Mesenchymal stem cell (in vitro differentiated cells and primary cell): ENCODE measurements at places on chromosomes 6 and 20.
A peak's percentile ranks its signal among the peaks of the same experiment; 100 is the strongest.

GRCh38 chr6:37570482-37571133 lies 70.9 kb upstream of the CCDC167 start:
- peaks cover 8% of the 10 kb centered on the region for H3K4me1 ChIP-seq
- H3K27me3 ChIP-seq = peaks cover 60% of the 10 kb centered on the region
- no peak for DNase-seq
- no peaks in the 10 kb centered on the region for H3K36me3 ChIP-seq
- H3K27ac ChIP-seq = no peak overlapping the region

DNA sequence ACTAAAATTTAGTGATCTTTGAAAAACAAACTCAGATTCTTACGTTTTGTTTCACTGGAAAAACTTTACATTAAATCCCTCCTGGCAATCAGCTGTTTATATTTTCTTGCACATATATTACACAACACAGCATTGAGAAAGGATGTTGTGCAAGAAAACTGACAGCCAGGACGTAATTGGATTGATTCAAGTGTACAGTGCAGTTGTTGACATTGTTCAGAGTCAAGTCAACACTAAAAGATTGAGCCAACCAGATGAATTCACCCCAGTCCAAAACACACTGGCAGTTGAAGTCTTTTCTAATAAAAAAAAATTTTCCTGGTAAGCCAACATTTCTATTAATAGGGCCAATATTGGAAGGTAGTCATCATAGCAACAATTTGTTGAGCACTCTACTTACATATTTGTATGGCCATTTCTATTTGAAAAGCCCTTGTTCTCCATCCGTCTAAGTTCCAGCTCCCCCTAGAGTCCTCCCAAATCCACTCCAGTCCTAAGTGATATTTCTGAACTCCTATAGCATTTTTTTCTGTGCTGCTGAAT lies 20.9 kb upstream of the VNN1 start:
- no peaks in the 10 kb centered on the region for H3K36me3 ChIP-seq
- H3K27ac ChIP-seq = no peak overlapping the region
- peak; percentile 93 for DNase-seq
- H3K4me1 ChIP-seq = no peaks in the 10 kb centered on the region
- no peaks in the 10 kb centered on the region for H3K27me3 ChIP-seq

DNA sequence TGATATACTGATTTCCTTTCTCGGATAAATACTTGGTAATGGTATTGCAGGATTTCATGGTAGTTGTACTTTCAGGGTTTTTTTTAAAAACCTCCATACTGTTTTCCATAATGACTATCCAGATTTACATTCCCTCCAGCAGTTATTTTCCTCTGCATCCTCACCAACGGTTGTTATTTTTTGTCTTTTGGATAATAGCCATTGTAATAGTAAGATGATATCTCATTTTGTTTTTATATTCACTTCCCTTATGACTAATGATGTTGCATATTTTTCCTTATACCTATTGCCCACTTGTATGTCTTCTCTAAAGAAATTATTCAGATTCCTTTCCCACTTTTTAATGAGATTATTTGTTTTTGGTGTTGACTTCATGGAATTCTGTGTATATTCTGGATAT lies 231.0 kb downstream of the MEI4 start:
- no peaks in the 10 kb centered on the region for H3K4me1 ChIP-seq
- H3K27me3 ChIP-seq = no peaks in the 10 kb centered on the region
- DNase-seq = no peak
- no peaks in the 10 kb centered on the region for H3K36me3 ChIP-seq

- H3K36me3 ChIP-seq = no peaks in the 10 kb centered on the region
- H3K27ac ChIP-seq = no peak overlapping the region
- DNase-seq = no peak
- H3K27me3 ChIP-seq = no peaks in the 10 kb centered on the region
These were observed 930.2 kb downstream of the TFAP2A start for GRCh38 chr6:9484686-9485085.

DNA sequence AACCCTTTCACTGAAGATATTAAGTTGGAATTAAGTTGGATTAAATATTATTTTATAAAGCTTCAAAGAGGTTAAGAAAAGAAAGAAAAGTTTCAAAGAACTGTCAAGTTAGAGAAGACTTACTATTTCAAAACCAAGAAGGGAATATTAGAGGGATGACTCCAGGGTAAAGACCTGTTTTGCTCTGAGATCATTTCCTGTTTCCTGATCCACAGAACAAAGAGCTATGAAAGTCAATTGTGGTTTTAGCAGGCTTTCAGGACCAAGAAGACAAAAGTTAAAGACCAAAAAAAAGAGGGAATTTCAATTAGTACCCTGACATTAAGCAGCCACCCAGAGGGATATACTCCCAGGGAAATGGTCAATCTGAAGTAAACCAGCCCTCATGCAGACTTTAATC lies 19.4 kb downstream of the ESF1 start:
- no peak for DNase-seq
- H3K36me3 ChIP-seq = peaks cover 18% of the 10 kb centered on the region
- H3K4me3 ChIP-seq = no peak overlapping the region
- H3K27ac ChIP-seq = no peak overlapping the region

DNA sequence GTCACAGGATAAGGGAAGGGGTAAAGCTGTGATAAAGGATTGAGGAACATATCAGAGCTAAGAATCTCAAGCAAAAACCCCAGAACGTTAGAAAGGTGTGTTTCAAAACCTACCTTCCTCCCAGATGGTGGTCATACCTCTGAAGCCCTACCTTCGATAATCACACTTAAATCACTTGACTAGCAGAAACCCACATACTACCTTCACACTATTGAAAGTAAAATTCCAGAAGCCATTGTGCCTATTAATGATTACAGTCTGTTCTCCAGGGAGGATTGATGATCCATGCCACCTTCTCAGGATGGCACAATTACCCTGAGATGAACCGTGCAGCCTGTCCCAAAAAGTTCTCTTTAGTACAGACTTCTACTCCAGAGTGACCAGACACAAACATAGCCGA lies 72.3 kb upstream of the SOX4 start:
- no peaks in the 10 kb centered on the region for H3K27me3 ChIP-seq
- no peak overlapping the region for H3K4me3 ChIP-seq
- no peak overlapping the region for H3K27ac ChIP-seq
- no peaks in the 10 kb centered on the region for H3K4me1 ChIP-seq

DNA sequence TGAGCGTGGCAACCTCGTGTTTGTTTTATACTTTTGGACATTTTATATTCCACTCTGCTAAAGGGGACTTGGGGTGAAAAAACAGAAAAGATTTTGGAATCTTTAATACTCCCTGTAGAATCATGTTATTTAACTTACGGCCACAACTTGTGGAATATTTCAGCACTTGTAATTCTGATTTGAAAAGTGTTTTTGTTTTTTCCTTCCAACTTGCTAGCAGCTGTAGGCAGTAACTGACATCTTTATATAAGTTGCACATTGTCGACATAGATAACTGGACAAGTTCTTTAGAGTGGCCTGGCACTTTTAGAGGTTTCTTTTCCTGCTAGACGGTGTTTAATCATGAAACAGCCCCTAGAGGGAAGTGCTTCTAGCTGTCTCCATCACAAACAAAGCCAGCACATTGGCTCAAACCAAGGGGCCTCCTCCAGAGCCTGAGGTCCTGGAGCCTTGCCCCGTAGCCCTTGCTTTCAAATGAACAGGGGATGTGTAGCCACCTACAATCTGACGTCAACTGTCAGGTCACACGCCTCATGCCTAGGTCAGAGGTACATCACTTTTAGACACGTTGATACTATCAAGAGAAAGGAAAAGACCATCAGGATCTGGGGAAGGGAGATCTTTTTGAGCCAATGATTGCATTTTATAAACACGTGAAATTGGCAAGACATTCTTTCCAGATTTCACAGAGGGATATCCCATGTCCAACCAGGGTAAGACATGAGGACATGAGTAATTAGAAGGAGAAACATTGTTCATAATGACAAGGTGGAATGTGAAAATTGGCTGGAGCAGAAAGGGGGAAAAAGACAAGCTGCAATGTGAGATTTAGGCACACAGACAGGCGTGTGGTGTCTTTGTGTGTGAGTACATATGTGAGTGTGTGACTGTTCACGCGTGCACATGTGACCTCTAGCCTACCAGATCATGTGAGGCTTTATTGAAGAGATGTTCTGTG lies 92.1 kb downstream of the TXNDC5 start:
- no peak overlapping the region for H3K27ac ChIP-seq
- H3K4me3 ChIP-seq = no peak overlapping the region
- no peaks in the 10 kb centered on the region for H3K36me3 ChIP-seq
- H3K27me3 ChIP-seq = no peaks in the 10 kb centered on the region

GRCh38 chr6:80541886-80542285 lies 435.4 kb downstream of the BCKDHB start:
- H3K4me1 ChIP-seq = peaks cover 3% of the 10 kb centered on the region
- no peaks in the 10 kb centered on the region for H3K36me3 ChIP-seq
- DNase-seq = no peak
- H3K27ac ChIP-seq = peak overlapping the region; percentile 17

DNA sequence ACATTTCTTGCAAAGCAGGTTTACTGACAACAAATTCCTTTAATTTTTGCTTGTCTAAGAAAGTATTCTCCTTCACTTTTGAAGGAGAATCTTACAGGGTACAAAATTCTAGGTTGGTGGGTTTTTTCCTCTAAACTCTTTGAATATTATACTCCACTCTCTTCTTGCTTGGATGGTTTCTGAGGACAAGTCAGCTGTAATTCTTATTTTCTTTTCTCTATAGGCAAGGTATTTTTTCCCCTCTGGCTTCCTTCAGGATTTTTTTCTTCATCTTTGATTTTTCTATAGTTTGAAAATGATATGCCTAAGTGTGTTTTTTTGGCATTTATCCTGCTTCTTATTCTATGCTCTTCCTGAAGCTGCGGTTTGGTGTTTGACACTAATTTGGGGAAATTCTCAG lies 112.5 kb upstream of the HIVEP1 start:
- no peak for DNase-seq
- H3K27ac ChIP-seq = no peak overlapping the region
- no peaks in the 10 kb centered on the region for H3K4me1 ChIP-seq
- H3K4me3 ChIP-seq = no peak overlapping the region

DNA sequence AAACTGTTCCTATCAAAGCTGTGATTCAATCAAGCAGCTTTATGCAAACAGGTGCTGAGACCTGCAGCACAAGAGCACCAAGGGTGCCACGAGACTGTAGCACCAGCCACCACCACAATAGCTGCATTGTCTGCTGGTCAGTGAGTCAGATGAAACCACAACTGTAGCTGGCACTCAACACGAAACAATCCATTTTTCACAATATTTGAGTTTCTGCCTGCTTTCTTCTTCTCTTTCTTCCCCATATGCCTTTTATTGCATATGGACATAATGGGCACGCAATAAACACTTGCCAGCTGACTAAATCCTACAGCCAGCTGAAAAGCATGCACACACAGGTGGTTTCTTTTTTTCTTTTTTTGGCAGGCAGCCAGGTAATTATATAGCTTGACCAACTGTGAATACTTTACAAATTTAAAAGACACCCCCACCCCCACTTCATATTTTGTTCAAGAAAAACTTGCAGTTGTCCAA lies 16.6 kb downstream of the SLC2A12 start:
- no peak overlapping the region for H3K4me3 ChIP-seq
- no peak for DNase-seq
- peaks cover 3% of the 10 kb centered on the region for H3K4me1 ChIP-seq
- no peaks in the 10 kb centered on the region for H3K27me3 ChIP-seq

DNA sequence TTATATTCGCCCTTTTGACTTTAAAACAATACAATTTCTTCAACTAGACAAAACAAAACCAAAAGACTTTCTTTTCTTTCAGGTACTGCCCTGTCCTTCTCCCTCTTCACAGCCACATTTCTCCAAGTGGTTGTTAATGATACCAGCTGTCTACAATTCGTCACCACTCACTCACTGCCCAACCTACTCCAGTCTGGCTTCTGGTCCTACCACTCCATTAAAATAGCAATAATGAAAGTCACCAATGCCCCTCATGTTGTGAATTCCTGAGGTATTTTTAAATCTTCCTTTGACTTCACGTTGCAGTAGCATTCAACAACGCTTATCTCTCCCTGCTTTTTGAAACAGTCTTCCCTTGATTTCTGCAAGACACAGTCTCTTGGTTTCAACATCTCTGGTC lies 11.6 kb upstream of the MAN1A1 start:
- no peaks in the 10 kb centered on the region for H3K4me1 ChIP-seq
- no peaks in the 10 kb centered on the region for H3K27me3 ChIP-seq
- no peak overlapping the region for H3K27ac ChIP-seq
- DNase-seq = no peak

GRCh38 chr6:170459451-170459850 lies 93.7 kb downstream of the PSMB1 start:
- no peak overlapping the region for H3K4me3 ChIP-seq
- DNase-seq = peak; percentile 77
- H3K4me1 ChIP-seq = peaks cover 20% of the 10 kb centered on the region
- H3K27ac ChIP-seq = no peak overlapping the region
- H3K27me3 ChIP-seq = no peaks in the 10 kb centered on the region
- H3K36me3 ChIP-seq = no peaks in the 10 kb centered on the region

DNA sequence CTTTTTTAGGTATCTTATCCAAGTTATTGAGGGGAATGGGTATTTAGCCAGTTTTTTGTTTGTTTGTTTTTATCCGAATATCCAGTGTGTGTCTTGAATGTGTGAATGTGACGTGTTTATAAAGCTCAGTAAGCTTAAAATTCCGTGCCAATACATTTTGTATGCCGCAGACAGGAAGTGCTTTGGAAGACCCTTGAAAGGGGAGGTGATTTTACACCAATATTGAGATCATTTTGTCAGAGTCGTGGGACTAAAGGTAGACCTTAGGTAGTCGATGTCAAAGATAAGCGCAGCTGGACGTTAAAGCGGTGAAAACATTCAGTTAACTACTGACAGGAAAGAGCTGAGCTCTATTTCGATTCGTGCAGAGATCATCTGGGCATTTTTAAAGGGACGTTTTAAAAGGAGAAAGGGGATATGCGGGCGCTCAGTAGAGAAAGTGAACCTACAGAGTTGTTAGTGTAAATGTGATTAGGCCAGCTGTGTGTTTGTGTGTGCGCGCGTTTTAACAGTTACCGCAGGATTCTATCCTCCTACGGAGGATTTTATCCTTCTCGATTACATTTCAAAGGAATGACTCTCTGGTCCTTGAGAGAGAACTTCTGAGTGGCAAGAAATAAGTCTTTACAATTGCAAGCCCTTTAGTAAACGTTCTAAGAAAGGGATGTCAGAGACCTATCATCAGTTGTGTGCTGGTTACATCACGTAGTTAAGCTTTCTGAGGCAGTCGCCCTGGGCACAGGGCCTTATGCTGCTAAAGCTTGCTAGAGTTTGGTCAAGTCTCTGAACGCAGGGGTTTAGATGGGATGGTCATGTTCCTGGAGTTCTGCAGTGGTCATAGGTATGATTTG lies 625 bp upstream of the ECHDC1 start:
- peaks cover 2% of the 10 kb centered on the region for H3K4me1 ChIP-seq
- DNase-seq = peak; percentile 68
- peak overlapping the region; percentile 92 for H3K4me3 ChIP-seq
- H3K27ac ChIP-seq = peak overlapping the region; percentile 89
